ENCODE measurements at places on chromosomes 1 and 21.

GRCh38 chr21:45228171-45228641 lies 59.5 kb downstream of the POFUT2 start:
- peak; percentile 49 for DNase-seq

DNA sequence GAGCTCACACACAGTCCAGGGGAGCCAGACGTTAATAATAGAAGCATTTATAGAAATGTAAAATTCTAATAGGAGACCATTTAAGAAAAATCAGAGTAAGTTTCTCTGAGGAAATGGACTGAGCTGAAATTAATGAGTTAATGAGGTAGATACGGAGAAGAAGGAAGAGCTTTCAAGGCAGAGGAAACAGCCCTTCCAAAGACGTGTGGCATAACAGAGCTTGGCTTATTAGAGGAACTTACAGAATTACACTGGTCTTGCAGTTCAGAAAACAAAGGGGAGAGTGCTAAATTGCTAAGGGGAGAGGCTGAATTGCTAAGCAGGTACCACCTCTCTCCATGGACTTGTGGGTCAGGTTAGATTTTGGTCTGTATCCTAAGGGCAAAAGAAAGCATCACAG lies 8.2 kb upstream of the PIGK start:
- no peak for DNase-seq

DNA sequence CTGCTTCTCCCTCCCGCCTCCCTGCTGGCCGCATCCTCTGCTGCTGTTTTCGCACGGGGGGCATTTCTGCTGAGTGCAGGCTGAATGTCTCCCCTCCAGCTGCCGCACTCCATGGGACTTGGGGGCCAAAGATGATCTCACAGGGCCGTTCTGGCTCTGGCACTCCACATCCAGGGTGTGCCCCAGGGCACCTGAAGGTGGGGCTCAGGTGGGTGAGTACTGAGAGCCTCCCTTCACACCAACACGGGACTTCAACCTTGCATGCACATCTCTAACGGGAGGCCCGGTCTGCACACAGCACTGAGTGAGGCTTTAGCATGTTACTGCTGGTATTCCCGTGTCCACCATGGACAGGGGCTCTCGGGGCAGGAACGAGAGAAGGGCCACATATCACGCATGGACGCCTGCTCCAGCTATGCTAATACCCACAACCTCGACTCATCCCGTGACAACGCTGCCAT lies 88.9 kb downstream of the DMRTB1 start:
- no peak for DNase-seq

GRCh38 chr1:8297245-8297644 lies 20.7 kb upstream of the SLC45A1 start:
- no peak for DNase-seq

DNA sequence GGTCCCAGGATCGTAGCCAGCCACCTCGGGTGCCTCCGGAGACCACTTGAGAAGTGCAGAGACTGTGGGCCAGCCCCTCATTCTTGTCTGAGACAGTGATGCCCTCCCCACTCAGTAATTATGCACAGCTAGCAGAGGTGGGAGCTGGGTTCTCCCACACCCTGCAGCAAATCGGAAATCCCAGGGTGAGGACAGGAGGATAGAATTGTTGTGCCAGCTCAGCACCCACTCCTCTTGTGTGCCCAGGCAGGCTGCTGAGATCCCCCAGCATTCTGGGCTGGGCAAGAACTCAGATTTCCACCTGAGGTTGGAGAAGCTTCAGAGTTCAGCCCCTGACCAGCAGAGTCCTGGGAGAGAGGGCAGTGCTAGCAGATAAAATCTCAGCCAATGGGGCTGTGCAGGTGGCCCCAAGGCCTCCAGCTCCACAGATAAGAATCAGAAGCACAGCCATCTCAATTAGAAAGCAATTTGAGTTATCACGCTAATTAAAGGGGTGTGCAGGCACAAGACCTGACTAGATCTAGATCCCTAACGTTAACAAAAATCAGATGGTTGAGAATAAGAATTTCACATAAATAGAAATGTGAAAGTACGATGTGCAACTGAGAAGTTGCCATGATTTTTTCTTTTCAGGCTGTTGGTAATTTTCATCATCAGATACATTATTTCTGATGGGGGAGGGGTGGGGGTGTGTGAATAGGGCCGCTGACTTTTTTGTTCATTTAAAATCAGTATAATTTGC lies 45.5 kb upstream of the IRF2BP2 start:
- DNase-seq: no peak

DNA sequence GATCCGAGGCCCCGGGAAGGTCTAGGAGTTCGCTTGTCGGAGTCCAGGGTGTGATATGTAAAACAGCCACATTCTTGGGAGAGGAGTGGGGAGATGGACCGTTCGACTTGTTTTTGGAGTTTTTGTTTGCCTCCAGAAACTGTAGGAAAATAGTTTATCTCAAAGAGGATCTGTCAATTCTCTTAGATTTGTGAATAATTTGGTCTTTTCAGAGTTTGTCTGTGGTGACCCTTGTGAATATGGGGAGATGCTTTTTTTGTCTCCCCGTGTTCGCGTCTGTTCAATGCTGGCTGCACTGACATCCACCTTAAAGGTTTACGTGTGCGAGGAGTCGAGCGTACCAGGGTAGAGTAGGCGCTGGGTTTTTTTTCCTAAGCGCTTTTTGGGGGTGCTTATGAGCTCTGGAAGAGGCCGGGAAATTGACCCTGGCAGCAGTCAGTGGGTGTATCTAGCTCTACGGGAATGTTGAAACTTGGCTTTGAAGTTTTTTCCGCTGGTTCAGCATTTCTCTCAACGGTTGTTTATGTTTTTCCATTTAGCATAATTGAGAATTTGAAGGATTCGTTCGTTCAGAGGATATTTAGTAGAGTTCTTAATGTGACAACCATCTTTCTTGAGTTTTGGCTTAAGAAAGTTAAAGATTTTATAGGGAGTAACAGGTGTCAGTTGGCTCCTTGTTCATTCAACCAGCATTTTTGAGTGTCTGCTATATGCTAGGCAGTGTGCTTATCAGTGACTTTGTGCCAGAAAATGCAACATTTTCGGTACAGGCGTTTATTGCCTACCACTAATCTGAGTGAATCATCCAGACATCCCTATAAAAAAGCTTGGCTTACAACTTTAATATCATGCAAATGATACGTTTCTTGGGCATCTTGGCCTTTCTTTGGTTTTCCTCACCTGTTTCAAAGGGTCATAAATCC lies 1.2 kb downstream of the SZRD1 start:
- DNase-seq: no peak

- no peak for DNase-seq
Observed at GRCh38 chr1:50985094-50985493, 15.0 kb downstream of the CDKN2C start.

DNA sequence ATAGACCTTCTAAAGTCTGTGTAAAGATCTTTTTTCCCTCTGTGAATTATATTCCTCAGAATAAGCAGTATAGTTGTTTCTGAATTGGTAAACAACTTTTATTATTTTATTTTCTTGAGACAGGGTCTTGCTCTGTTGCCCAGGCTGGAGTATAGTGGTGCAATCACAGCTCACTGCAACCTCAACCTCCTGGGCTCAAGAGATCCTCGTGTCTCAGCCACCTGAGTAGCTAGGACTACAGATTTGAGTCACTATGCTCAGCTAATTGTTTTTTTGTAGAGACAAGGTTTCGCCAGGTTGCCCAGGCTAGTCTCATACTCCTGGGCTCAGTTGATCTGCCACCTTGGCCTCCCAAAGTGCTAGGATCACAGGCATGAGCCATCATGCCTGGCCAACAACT lies 26.6 kb upstream of the HMGN1 start:
- DNase-seq: no peak

DNA sequence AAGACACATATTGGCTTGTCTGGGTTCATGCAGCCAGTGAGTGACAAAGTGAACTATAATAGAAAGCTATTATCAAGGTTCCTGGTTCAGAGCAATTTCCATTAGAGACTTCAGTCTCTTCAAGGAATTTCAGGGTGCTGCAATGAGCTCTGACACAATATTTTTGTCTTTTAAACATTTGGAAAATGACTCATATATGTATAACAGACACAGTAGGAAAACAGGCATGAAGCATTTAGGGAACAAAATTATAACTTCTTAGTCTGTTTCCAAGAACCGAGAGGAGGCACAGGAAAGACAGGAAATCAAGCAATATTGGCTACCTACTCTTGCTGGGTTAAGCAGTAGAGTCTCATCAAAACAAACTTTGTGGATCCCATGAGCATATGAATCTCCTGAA lies 170.4 kb downstream of the PTPRC start:
- DNase-seq: no peak

- no peak for DNase-seq
Observed at GRCh38 chr21:43930074-43930847, 65.2 kb downstream of the AGPAT3 start.

DNA sequence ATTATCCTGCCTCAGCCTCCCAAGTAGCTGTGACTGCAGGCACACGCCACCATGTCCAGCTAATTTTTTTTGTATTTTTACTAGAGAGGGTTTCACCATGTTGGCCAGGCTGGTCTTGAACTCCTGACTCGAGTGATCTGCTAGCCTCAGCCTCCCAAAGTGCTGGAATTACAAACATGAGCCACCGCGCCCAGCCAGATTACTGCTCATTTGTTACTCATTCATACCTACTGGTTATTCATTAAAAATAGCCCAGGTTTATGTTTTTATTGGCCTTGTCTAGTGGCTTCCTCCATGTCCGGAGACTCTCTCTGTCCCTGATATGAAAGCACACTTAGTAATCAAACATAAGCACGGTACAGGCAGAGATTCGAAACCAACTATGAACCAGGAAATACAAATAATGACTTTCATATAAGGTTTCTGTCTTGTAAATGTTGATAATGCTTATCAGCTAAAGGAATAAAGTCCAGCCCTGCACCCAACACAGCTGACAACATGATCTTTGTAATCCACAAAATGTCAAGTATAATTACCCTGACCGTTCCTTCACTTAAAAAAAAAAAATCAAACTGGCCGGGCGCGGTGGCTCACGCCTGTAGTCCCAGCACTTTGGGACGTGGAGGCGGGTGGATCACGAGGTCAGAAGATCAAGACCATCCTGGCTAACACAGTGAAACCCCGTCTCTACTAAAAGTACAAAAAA lies 50.4 kb upstream of the CXADR start:
- no peak for DNase-seq

GRCh38 chr1:170663404-170664092 lies 383 bp upstream of the PRRX1 start:
- no peak for DNase-seq

DNA sequence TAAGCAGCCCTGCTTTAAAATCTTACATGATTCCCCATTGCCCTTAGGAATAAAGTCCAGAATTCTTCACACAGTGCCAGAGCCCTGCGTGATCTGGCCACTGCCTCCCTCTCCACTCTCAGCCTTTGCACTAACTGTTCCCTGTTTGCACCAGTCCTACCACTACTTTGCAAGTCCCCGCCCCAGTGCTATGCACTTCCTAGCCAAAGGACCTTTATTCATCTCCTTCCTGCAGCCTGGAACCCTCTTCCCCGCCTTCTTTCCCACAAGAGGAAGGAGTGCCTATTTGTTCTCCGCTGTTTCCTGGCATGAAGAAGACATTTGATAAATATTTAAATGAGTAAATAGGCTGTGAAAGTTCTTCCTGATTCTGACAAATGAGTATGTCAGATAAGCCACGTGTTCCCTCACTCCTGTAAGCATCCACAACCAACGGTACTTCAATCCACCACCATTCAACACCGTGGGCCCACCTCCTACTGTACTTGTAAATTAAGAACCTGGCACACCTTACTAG lies 23.9 kb downstream of the CAPN8 start:
- DNase-seq: no peak

DNA sequence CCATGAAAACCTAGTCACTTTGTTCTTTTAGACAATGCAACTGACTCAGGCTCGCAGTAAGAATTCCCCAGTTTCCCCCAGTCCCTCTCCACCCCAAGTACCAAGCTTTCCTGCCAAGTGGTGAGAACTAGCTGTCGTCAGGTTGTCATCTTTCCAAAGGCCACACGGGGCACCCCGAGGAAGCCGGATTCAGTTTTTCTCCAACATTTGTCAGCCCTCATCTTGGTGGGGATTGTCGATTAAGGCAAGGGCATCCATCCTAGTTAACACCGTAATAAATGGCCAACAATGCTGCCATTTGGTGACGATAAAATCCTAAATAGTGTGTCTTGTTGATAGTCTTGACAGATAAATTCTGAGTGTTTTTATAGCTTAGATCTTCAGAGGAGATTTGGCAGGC lies 55.9 kb upstream of the PROX1 start:
- no peak for DNase-seq

- DNase-seq: no peak
Observed at GRCh38 chr1:192534666-192535065, 40.9 kb upstream of the RGS1 start.

- no peak for DNase-seq
Observed at GRCh38 chr1:201662646-201663045, 123.7 kb downstream of the NAV1 start.

GRCh38 chr1:173341971-173342370 lies 134.8 kb upstream of the TNFSF4 start:
- DNase-seq: no peak
